Posterior cingulate gyrus (tissue), 11 donors: ENCODE measurements at places on chromosomes 7 and 10.

DNA sequence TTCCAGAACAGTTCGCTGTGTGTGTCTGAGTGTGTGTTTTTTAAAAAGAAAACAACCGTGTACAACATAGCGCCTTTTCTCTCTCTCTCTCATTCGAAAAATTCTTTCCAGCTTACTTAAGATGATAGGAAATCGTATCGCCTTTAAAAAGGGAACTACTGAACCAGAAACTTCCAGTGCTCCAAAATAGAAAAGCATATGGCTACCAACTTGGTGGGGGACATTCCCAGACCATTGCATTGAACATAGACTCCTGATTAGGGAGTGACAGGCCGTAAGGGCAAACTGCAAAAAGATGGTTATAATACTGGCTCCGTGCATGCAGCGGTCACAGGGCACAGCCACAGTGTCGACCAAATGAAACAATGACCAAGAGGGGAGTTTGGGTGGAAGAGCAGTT, 94.4 kb upstream of the FGFR2 start:
- DNase-seq = no peak

DNA sequence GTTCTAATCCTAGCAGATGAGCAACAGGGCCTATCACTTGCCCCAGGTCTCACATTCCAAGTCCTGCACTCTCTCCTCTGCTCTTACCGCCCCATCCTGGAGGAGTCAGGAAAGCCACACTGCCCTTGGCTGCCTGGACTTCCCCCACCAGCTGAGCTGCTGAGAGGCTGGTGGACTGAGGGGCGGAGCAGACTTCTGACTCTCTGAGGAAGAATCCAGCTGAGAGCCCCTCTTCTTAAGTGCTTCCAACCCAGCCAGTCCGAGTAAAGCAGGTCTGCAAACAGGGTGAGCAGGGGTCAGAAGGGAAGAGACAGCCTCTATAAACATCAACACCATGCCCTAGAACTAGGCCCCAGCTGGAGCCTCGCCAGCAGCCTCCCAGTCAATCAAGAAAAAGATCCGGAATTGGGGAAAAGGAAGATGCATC, 92.4 kb upstream of the TMEM72 start:
- DNase-seq = no peak

GRCh38 chr10:126481181-126481580, 92.9 kb upstream of the ADAM12 start:
- DNase-seq = no peak

DNA sequence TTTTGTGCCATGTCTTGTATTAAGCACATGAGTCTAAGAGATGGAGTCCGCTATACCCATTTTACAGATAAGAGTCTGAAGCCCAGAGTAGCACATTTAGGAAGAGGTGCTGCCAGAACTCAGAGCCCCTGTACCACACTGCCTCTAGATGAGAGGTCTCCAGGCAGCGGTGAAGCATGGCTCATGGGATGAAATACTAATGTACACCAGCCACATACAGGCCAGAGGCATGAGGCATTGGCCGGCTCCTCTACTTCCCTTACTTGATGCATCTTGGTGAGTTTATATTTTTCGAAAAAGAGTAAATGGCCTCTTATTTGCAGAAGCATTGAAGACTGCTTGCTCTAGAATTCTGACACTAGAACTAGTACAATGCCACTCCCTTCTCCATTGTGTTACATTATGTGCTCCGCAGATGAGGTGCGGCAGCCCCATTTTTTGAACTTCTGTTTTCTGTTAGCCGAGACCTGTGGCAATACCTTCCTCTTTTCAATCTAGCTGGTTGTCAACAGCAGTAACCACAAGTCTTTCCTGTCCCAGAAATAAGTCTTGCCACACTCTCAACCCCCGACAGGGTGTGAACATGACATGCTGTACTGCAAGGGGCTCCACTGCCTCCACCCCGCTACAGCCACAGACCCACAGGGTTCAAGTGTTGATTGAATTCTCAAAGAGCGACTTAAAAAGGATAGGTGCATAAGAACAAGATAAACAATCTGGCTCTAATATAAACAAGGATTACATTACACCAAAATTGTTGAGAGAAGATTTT, 145.3 kb downstream of the CELF2 start:
- peak; percentile 35 for DNase-seq

DNA sequence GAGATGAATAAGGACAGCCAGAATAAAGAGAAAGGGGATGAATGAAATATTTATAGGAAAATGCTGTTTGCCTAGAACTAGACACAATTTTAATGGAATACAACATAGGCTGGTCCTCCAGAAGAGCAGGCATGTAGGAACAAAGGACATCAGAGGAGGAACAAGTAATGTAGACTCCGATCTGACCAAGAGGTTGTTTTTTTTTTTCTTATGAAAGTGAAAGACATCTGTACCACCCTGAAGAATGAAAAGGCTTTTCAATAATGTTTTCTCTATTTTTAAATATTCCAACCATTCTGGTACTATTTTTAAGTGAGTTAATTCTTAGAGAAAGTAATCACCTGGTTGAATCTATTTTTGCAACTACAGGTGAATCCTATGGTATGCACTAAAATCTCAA, 136.9 kb upstream of the PTN start:
- DNase-seq = no peak

DNA sequence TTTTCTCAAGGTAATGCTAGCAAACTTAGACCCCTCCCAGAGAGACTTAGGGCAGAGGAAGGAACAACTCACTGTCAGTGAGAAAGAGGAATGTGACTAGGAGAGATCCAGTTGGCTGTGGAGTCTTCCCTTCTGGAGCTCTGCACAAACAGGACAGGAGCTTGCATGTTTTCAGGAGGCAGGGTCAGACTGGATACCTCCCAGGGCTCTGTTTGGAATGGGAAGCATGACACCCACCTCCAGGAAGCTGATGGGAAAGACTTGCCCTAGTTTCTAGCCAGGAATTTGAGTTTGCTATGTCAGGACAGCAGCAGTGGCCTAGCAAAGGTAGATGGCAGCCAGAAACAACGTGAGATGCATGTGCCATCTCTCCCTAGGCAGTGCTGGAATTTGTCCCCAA, 40.6 kb downstream of the GHRHR start:
- DNase-seq = no peak

- DNase-seq = no peak
Measured at GRCh38 chr10:77859200-77859864, 67.2 kb downstream of the DLG5 start.

- no peak for DNase-seq
Measured at GRCh38 chr10:15754937-15755336, 35.2 kb upstream of the ITGA8 start.

- DNase-seq = no peak
Measured at GRCh38 chr7:125568799-125569198, 639.2 kb upstream of the POT1 start.

GRCh38 chr10:75099952-75100763, 11.3 kb upstream of the SAMD8 start:
- peak; percentile 87 for DNase-seq

GRCh38 chr10:34498821-34499220, 316.3 kb downstream of the PARD3 start:
- no peak for DNase-seq

DNA sequence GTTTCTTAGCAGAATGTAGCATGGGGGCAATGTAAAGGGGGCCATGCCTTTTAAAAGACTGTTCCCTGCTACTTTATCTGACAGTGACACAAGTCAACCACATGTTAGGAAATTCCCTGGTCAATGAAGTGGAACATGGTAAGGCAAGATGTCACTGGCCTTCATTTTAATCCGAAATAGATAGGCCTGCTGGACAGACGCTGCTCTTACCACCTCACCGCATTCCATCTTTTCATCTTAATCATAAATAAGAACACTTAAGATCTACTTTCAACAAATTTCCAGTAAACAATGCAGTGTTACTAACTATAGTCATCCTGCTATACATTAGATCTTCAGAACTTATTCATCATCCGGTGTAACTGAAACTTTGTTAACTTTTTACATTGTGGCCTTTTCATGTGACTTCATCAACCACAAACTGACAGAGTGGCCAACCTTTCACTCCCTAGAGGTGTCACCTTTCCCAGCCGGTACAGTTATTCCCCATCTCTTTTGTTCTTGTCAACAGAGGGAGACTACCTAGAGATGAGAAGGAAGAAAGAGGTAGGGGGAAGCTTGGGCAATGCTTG, 15.6 kb downstream of the ASB4 start:
- no peak for DNase-seq

- no peak for DNase-seq
Measured at GRCh38 chr7:88091988-88092675, 127.7 kb downstream of the SRI start.

DNA sequence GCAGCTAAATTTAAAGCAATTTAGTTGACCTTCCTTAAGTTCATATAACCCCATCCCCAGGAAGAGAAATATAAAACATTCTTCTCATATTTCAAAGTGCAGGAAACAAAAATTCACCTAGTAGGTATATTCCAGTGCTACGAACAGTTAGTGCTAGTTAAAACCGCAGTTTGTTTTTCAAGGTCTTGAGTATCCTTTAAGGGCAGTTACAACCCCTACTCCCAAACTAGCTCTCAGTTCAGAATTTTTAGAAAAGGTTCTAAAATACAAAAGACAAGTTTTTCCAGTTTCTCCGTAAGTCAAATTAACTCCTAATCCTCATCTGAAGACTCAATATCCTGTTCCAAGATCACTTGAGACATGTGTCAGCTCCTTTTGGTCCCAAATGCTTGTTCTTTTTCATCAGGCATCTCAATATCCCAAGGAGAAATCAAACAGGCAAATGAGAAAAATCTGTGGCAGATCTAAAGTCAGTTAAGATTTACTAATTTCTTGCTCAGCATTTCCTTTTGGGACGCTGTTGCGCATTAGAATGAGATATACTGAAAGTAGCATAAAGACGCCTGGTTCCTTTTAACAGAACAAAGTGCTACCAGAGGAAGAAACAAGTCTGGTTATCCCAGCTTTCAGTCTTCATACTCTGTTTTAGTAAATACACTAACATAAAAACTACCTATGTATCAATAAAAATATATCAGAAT, 51.8 kb downstream of the ARHGAP12 start:
- DNase-seq = no peak

DNA sequence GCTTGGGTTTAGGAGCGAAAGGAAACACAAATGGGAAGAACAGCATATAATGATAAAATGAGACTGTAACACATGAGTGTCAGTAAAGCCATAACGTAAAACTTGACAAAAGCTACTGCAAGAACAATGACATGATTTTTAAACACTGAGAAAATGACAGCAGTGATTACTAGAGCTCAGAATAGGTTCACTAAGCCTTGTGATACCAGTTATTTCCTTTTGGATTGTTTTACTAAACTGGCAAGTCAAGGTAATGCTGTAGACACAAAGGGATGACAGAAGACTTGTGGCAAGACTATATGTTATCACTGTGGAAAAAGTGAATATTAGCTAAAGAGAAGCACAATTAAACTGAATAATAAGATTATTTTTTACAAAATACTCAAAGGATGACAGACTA, 12.7 kb downstream of the NCOA4 start:
- DNase-seq = no peak

- DNase-seq = no peak
Measured at GRCh38 chr10:89981891-89982290, 280.5 kb downstream of the KIF20B start.
